ENCODE measurements at places on chromosomes 12 and 14.

- no peak for DNase-seq
These were observed 53.6 kb downstream of the RTN1 start for GRCh38 chr14:59816941-59817340.

- DNase-seq = no peak
These were observed 204.7 kb downstream of the EPS8 start for GRCh38 chr12:15584366-15585041.

DNA sequence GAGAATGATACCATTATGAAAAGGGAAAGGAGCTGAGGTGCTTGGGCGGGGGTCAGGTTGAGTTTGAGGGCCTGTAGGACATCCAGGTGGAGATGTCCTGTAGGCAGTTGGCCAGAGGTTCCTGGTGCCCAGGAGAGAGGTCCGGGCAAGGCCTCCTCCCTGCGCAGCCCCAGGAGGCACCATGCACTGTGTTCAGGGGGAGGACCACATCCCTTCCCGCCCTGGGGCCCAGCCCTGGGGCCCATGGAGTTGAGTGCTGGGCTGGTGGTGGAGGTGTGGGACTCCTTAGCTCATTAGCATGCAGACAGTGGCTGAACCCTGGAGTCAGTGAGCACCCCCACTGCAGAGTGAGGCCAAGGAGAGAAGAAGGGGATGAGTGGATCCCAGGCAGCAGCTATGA lies 5.7 kb upstream of the FAIM2 start:
- DNase-seq = no peak

GRCh38 chr14:56216626-56217379 lies 98.6 kb downstream of the PELI2 start:
- DNase-seq = no peak

DNA sequence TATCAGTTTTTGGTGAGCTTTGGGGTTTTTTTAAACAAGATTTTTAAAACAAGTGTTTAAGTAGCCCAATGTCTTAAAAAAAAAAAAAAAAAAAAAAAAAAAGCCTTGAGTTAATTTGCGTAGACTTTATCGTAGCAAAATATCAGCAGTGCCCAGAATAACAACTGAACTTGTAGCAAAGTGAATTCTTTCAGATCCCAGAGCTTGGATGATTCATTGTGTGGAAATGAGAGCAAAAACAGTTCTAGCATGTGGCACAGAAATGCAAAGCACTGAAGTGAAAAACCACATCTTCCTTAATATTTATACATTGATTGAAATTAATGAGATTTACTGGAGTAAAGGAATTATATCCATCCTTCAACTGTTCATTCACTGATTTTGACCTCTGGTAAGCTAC lies 258.1 kb downstream of the EGLN3 start:
- no peak for DNase-seq

DNA sequence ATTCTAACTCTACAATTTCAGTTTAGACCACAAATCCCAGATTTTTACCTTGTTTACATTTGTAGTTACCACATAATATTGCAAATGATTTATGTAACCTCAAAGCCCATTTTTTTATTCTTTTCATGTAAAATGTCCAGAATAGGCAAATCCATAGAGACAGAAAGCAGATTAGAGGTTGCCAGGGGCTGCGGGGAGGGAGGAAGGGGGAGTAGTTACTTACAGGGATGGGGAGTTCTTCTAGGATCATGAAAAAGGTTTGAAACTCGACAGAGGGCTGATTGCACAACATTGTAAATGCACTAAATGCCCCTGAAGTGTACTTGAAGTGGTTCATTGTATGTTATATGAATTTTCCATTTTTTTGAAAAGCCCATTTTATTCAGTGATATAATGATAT lies 66.5 kb downstream of the PPP2R5C start:
- DNase-seq = no peak

GRCh38 chr14:101061411-101062064 lies 158.0 kb upstream of the RTL1 start:
- DNase-seq = no peak

DNA sequence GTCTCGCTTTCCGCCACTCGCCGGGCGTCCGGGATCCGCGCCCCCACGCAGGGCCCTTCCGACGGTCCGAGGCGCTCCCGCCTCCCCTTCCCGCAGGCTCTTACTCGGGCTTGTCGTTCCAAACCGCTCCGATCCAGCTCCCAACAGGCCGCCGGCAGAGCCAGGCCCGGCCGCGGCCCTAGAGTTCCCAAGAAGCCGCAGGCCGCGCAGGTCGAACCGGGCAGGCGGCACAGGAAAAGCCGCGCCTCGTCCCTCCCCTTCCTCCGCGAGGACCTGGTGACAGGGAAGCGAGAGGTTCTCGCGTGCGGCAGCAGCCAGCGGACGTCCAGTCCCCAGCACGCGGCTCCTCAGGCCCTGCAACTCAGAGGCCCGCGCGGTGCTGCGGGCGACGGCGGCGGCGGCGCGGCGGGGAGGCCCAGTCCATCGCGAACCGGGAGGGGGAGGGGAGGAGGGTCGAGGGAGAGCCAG lies 272 bp downstream of the HECTD1 start:
- no peak for DNase-seq

DNA sequence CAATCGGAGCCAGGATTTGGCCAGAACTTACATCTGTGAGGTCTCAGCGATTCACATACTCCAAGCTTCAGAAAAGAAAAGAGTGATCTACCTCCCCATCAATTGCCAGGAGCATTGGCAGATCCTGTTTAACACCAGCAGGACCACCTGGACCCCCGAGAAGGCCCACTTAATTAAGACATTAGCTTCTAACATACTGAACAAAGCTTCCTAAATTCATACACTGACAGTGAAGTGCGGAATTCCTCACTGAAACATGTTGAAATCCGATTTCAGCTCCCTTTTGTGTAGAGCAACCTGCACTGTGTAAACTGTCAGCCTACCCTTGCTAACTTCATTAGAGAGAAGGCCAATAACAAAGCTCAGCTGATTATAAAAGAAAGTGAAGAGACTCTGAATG lies 274.0 kb downstream of the NOVA1 start:
- no peak for DNase-seq

DNA sequence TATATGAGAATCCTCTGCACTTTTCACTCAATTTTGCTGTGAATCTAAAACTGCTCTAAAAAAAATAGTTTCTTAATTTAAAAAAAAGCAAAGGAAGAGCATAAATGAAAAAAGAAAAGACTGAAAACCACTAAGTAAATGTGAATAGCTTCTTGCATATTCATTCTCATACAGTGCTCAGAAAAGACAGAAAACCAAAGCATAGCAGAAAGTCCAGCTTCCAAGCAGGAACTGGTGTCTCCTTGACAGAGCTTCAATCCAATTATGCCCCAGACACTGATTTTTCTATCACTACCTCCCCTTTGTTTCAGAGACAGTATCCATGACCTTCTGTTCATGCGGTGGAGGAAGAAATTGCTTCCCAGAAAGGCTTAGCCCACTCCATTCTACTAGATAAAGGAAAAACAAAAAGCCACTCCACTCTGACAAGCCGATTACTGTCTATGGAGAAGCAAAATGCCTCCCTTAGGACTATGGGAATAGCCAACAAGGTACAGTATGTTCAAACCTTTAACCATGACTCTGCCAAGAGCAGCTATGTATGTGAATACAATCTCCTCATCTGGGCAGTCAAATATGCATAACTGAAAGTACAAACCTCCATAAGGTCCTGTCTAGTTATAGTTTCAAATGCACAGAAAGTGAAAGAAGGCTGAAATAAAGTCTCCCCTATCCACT lies 40.6 kb downstream of the ATF7 start:
- no peak for DNase-seq

- DNase-seq = no peak
These were observed 134.3 kb downstream of the PLXNC1 start for GRCh38 chr12:94282675-94283074.

DNA sequence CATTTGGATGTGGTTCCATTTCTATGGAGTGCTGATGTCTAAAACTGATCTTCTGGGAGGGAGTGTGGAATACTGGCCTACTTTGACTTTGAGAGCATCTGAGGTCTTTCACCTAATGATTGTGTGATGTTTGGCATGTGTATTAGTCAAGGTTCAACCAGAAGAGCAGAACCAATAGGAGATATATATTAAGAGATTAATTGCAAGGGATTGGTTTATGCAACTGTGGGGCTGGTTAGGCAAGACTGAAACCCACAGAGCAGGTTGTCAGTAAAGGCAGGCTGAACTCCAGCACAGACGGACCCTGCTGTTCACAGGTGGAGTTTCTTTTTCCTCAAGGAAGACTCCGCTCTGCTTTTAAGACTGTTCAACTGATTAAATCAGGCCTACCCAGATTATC lies 11.6 kb downstream of the BMAL2 start:
- DNase-seq = no peak

DNA sequence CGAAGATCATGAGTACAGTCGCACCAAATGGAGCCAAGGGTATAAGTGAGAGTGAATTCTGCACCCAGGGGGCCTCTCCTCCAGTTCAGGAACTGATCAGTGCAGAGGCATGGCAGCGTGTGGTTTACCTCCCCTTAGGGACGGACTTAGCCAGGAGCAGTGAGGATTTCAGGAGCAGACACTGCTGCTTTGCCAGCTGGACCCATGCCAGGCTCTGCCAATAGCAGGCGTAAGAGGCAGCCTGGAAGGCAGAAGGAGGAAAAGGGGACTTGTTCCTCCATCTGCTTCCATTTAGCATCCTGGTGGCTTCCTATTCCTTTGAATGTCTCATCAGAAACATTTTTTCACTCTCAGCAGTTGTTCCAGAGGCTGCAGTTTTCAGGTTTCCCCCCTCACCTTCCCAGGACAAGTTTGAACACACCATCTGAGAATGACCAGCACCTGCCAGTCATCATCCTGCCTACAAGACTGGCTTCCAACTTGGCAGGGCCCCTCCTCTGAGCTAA lies 137.0 kb upstream of the LMNTD1 start:
- no peak for DNase-seq

DNA sequence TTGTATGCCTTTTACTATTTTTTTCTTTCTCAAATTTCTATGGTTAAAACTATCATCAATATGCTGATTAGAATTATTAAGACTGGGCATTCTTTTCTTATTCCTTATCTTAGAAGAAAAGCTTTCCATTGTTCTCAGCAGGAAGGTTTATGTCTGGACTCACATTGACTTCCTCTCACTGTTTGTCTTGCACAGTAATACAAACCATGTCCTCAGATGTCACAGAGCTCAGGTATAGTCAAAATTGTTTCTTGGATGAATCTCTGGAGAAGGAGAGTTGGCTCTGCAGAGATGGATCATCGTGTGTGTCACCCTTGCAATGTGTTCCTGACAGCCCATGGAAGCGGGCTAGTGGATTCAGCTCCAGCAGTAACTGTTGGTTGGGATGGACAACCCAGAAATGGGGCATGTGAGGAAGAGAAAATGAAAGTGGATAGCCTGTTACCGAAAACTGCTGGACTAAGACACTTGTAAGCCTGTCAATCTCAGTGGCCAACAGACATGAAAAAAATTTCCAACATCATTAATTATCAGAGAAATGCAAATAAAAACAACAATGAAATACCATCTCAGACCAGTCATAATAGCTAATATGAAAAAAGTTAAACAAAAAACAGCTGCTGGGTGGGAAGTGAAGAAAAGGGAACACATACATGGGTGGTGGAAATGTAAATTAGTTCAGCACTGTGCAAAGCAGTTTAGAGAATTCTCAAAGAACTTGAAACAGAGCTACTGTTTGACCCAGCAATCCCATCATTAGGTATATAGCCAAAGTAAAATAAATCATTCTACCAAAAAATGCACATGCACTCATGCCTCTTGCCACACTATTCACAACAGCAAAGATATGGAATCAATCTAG lies 967.8 kb downstream of the TMEM121 start:
- DNase-seq = no peak

DNA sequence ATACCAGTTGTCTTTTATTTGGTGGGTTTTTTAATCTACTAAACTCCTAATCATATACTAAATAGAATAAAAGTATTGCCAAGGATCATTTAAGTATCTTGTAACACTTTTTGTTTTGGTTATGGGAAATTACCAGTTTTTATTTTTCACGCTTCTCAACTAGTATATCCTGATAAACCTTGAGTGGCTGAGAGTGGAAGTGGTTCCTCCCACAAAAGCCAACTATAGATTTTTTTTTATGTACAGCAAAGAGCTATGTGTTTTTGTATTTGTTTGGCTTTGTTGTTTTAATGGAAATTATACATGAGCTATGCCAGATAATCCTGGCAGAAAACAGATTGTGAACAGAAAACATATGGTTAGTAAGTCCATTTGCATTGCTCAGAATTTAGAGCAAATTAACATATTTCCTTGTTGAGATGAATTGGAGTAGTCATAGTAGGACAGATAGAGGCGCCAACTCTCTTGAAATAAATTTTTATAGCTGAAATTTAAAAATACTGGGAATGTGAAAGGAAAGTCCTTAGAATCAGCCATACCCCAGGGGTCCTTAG lies 60.9 kb upstream of the PSMA6 start:
- DNase-seq = no peak

- DNase-seq = no peak
These were observed 38.0 kb downstream of the TMEM120B start for GRCh38 chr12:121750507-121750955.

All from stimulated activated naive CD8-positive, alpha-beta T cell treated with anti-CD3 and anti-CD28 coated beads, Interleukin-15, amount 100 ng/mL, for 72 hours (primary cell).